Hematopoietic multipotent progenitor cell treated with erythropoietin and hydrocortisone succinate and interleukin-3 and kit ligand, for 4 days (in vitro differentiated cells): ENCODE measurements at places on chromosomes 6 and 20.

DNA sequence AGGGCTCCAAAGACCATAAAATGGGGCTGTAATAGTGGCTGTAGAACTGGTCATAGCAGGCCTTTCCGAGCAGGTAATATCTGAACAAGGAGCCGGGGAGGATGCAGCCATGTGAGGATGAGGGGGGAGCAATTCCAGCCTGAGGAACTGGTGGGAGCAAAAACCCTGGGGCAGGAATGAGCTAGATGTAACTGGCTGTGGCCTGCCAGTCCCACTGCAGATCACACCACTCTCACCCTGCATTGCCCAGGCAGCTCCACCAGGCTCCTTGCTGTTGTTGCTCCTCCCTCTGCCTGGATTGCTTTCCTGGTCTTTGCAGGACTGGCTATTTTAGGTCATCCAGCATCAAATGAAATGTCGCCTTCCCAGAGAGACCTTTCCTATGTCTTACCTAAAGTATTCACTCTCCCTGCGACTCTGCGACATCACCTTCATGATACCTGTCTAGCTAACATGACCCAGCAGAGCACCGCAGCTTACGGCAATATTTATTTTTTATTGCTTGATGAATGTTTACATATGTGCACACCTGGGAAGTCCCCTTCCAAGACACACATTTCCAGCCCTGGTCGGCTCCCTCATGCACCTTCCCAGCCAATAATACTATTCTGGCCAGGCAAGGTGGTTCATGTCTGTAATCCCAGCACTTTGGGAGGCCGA lies 2.4 kb upstream of the ZFP64 start:
- DNase-seq: no peak

GRCh38 chr20:7770578-7770977 lies 169.7 kb downstream of the HAO1 start:
- DNase-seq: no peak

- DNase-seq: no peak
Measured at GRCh38 chr6:44226368-44227147, 3.2 kb downstream of the SLC29A1 start.

DNA sequence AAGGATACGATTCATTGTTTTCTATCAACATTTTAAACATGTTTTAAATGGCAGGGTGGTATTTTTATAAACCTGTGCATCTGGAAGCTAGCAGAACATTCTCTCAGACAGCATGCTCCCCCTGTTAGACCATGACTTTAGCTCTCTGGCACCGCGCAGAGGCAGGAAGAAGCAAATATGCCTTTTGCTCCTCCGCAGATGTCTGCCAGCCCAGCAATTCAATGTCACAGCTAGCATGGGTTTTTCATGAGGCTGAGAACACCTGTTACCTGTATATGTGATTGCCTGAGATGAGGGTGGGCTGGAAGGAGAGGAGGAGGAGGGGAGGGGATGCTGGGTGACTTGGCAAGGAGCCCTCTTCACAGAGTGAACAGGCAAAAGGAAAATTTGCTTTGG lies 6.7 kb downstream of the MTCH1 start:
- DNase-seq: peak; percentile 75

GRCh38 chr20:3990716-3991115 lies 24.6 kb downstream of the RNF24 start:
- DNase-seq: no peak

- no peak for DNase-seq
Measured at GRCh38 chr6:72519871-72520270, 102.0 kb upstream of the KCNQ5 start.

DNA sequence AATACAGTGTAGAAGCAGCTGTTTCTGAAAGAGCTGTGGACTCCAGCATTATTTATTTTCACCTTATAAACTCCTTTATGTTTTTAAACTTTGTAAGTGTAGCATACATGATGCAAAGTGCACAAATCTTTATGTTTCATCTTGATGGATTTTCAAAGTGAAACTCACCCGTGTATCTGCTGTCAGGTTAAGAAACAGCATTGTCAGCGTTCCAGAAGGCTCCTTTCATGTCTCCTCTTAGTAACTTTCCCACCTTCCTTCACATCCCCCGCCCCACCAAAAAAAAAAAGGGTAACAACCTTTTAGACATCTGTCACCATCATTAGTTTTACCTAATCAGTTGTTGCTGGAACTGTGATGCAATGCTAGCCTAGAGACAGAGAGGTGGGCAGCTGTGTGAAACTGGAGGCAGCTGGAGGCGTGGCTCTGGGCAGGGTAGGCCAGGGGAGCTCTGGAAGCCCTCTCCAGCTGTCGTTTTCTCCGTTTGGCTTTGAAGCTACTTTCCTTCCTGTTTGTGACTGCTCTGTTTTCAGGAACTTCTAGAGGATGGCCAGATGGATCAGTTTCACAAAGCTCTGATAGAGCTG lies 7.2 kb downstream of the ACTR5 start:
- no peak for DNase-seq
